AG09309 (cell line): ENCODE measurements at places on chromosomes 4 and X.

DNA sequence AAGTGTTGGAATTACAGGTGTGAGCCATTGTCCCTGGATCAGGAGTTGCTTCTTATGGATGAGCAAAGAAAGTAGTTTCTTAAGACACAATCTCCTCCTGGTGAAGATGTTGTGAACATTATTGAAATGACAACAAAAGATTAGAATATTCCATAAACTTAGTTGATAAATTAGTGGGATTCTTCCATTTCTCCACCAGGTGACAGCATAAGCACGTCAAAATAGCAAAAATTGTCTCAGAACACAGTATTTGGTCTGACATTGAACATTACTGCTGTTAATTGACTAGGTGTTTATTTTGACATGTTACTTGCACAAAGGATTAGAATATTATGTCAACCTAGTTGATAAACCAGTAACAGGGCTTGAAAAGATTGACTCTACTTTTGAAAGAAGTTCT is 21.6 kb downstream of the CLDN34 start:
- no peak for DNase-seq

DNA sequence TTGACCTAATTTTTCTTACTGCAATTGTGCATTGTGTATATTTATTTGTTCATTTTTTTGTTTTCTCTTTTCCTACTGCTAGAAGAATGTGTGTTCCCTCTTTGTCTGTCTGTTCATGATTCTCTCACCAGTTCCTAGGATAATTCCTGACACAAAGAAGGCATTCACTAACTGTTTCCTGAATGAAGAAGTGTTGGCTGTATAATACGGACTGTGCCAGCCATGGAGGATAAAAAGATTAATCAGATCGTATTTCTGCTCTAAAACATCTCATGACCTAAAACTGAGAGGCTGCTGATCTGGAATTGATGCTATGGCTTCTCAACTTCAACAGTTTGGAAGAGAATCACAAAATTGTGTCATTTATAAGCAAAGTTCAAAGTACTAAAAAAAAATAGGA is 563.1 kb upstream of the FRG1 start:
- DNase-seq = no peak

- DNase-seq = no peak
Measured at GRCh38 chr4:102328045-102328444, 17.2 kb downstream of the SLC39A8 start.

DNA sequence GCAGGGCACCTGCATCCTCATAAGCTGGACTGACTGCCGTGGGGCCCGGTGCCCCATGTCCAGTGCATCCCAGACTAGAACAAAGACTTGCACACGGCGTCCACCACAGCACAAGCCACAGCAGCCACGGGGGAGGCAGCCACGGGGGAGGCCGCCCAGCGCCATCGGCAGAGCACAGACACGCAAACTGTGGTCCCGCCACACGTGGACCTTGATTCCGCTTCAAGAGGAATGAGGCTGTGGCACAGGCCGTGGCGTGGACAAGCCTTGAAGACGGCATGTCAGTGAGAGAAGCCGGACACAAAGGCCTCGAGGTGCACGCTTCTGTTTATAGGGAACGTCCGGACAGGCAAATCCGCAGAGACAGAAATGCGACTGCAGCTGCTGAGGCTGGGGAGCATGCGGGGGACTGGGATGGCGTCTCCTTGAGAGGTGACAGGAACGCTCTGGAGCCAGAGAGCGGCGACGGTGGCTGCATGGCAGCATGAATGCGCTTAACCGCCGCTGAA is 10.1 kb upstream of the CPLX1 start:
- no peak for DNase-seq

- DNase-seq = no peak
Measured at GRCh38 chrX:111365770-111366325, 46.1 kb downstream of the DCX start.

DNA sequence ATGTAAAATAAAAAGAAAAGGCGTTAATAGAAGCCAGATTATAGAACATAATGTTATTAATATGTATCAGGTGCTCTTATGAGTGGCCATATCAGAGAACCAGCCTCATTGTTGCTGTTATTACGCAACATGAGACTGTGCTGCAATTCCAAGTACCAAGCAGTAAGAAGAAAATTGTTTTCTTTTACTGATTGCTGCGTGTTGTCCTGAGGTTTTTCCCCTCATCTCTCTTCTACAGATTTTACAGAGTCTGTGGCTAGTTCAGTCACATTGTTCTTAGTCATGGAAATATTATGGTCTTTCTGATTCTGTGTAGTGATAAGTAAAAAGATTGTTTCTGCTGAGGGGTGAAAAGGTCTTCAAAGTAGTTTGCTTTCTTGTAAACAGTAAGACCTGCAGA is 55.9 kb downstream of the NPNT start:
- peak; percentile 24 for DNase-seq

GRCh38 chrX:39331082-39331704 is 529.9 kb downstream of the MID1IP1 start:
- DNase-seq = no peak

GRCh38 chr4:112926819-112927218 is 122.6 kb upstream of the ANK2 start:
- no peak for DNase-seq

GRCh38 chrX:489820-490219 is 103.1 kb upstream of the PPP2R3B start:
- no peak for DNase-seq

DNA sequence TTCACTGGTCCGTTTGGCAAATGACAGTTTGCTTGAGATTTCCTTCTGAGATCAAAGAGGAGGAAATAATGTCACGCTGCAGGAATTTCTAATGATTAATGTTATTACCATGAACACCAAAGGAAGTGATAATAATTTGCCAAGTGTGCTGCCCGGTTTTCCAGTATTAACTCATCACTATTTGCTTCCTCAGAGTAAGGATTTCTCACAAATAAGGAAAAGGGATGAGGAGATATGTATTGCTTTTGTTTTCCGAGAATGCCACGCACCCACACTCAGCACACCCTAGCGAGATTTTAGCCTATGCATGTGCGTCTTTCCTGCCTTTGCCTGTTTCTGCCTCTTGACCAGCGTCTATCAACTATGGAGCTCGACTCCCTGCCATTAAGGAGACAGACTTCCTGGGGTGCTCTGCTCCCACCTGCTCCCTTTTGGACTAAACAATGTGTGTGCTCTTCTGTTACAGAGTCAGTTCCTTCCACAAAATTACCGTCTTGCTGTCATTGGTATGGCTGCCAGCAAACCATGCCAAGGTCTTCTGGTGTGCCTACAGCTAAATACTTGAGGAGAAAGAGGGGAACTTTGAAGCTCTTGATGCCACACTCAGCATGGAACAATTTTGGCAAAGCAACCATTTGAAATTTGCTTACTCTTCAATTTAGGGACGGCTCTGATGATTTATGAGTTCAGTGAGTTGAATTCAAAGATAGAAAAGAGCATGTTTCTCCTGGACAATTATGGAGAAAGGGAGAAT is 393.1 kb upstream of the ZFP42 start:
- no peak for DNase-seq

- no peak for DNase-seq
Measured at GRCh38 chr4:39068907-39069306, 6.9 kb downstream of the KLHL5 start.

GRCh38 chrX:135408794-135409193 is 12.9 kb upstream of the SMIM10L2A start:
- no peak for DNase-seq

DNA sequence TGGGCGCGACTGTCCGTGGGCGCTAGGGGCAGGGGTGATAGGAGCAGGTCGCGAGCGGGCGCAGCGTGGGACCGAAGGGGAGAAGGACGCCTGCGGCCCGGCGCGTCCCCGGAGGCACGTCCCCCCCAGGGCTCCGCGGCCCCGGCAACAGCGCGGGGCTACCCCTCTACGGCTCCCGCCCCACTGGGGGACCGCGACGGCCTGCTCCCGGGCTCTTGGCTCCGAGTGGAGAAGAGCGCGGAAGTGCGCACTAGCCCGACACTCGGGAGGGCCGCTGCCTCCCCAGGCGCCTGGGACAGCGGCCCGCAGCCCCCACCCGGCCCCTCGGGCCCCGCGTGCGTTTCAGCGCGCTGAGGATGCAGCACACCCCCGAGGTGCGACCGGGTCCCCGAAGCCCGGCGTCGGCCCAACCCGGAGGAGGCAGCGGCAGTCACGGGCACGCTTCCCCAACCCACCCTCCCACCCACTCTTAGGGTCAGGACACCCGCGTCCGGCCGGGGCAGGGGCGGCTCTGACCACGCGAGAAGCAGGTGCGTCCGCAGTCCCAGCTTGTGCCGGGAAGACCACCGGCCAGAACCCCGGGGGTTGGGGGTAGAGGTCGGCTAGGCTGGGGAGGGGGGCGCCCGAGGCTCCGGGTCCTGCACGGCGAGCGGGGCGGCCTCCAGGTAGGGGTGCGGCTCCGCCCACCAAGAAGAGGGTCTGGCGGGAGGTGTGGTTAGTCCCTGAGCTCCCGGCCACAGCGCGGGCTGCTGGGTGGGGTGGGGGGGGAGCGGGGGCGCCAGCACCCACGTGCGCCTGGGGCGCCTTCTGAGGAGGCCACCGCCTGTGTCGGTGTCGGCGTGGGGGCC is 18.5 kb upstream of the NAT8L start:
- no peak for DNase-seq
